ENCODE measurements at places on chromosomes 7 and 10. TPM values are rescaled to one million over a fixed set of nuclear protein-coding genes. Genes with fewer than 3 reads are reported as not detected.

The TLX1 gene
- not detected for total RNA-seq

The YKT6 gene
- total RNA-seq, result 51.0 TPM

The NOS3 gene
- 11.1 TPM for total RNA-seq

The MRPS24 gene
- total RNA-seq, result 121 TPM

The FAM25G gene
- total RNA-seq, result not detected

The TMEM270 gene
- total RNA-seq, result not detected

The ARL4A gene
- total RNA-seq, result 10.4 TPM

The BRAF gene
- total RNA-seq, result 30.8 TPM

The STEAP1B gene
- total RNA-seq, result not detected

The HECW1 gene
- not detected for total RNA-seq

The IFIT1 gene
- total RNA-seq, result 6.5 TPM

The ZCCHC24 gene
- total RNA-seq, result 0.53 TPM

The PIP gene
- total RNA-seq, result not detected

The HOXA10 gene
- not detected for total RNA-seq

The CNPY1 gene
- total RNA-seq, result not detected

The ANKRD2 gene
- not detected for total RNA-seq

The TMEM176A gene
- not detected for total RNA-seq

The AMPH gene
- not detected for total RNA-seq

The ZNF248 gene
- total RNA-seq, result 7.3 TPM

The TRPV5 gene
- total RNA-seq, result not detected

The LIPN gene
- total RNA-seq, result not detected

The ZNF804B gene
- total RNA-seq, result not detected

The EVX1 gene
- not detected for total RNA-seq

The MOSPD3 gene
- total RNA-seq, result 14.4 TPM

The ABCA13 gene
- total RNA-seq, result not detected

The RPEL1 gene
- not detected for total RNA-seq

The HOXA1 gene
- total RNA-seq, result 0.12 TPM

The SSC4D gene
- total RNA-seq, result 0.91 TPM

The FEZF1 gene
- not detected for total RNA-seq

The PDK4 gene
- not detected for total RNA-seq

The CFAP58 gene
- 0.64 TPM for total RNA-seq

The WNT8B gene
- total RNA-seq, result 0.40 TPM

The UNCX gene
- total RNA-seq, result not detected

The CYP2C9 gene
- not detected for total RNA-seq

The TAS2R4 gene
- total RNA-seq, result 0.62 TPM

The SLC12A9 gene
- 15.6 TPM for total RNA-seq

The GPR37 gene
- not detected for total RNA-seq

The FBXL13 gene
- 0.32 TPM for total RNA-seq

The CRYGN gene
- not detected for total RNA-seq

The PTPN20 gene
- total RNA-seq, result 2.0 TPM

The NUTM2E gene
- total RNA-seq, result 0.11 TPM

The DPP6 gene
- not detected for total RNA-seq

The ICA1 gene
- 0.57 TPM for total RNA-seq

The SLC29A4 gene
- total RNA-seq, result 1.0 TPM

The PHKG1 gene
- 1.6 TPM for total RNA-seq

The AS3MT gene
- 1.5 TPM for total RNA-seq

The HNRNPA2B1 gene
- total RNA-seq, result 600 TPM

The ATG9B gene
- 10.0 TPM for total RNA-seq

The COL17A1 gene
- not detected for total RNA-seq

The RTKN2 gene
- total RNA-seq, result 4.8 TPM

The C7orf33 gene
- total RNA-seq, result not detected

The OR2A7 gene
- 2.9 TPM for total RNA-seq

The HTRA1 gene
- not detected for total RNA-seq

The C10orf62 gene
- not detected for total RNA-seq

The OPN1SW gene
- total RNA-seq, result not detected
